Islet precursor cell (in vitro differentiated cells): ENCODE measurements at places on chromosomes 5 and 9.

DNA sequence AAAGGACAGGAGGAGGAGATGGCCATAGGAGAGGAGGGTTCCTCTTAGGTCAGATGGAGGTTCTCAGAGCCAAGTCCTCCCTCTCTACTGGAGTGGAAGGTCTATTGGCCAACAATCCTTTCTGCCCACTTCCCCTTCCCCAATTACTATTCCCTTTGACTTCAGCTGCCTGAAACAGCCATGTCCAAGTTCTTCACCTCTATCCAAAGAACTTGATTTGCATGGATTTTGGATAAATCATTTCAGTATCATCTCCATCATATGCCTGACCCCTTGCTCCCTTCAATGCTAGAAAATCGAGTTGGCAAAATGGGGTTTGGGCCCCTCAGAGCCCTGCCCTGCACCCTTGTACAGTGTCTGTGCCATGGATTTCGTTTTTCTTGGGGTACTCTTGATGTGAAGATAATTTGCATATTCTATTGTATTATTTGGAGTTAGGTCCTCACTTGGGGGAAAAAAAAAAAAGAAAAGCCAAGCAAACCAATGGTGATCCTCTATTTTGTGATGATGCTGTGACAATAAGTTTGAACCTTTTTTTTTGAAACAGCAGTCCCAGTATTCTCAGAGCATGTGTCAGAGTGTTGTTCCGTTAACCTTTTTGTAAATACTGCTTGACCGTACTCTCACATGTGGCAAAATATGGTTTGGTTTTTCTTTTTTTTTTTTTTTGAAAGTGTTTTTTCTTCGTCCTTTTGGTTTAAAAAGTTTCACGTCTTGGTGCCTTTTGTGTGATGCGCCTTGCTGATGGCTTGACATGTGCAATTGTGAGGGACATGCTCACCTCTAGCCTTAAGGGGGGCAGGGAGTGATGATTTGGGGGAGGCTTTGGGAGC lies 3.1 kb downstream of the EGR1 start:
- peak; percentile 42 for DNase-seq

- no peak for DNase-seq
Measured at GRCh38 chr9:120937596-120937995, 11.0 kb upstream of the TRAF1 start.

GRCh38 chr5:148922606-148923005 lies 96.2 kb downstream of the ADRB2 start:
- no peak for DNase-seq

GRCh38 chr5:17910318-17910717 lies 276.1 kb downstream of the TAF11L14 start:
- DNase-seq, result no peak

DNA sequence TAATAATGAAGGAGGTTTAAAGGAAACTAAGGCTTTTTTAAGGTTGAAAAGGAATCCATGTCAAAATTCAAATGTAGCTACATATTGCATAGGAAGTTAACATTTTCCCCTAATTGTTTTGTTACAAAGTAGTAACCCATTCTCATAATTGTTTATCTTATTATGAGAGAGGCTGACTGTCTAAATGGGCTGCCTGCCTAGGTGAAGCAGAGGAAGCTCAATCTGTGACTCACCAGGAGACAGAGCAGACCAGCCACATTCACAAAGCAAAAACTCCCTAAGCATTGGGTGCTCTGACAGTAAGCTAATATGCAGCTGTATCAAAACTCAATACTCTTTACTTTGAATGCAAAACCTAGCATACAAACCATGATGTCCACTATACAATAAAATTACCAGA lies 208.5 kb downstream of the ROR2 start:
- DNase-seq, result no peak

GRCh38 chr9:37994639-37995347 lies 74.2 kb downstream of the SHB start:
- no peak for DNase-seq

GRCh38 chr5:143239882-143240518 lies 163.5 kb downstream of the NR3C1 start:
- DNase-seq, result peak; percentile 42

- DNase-seq, result no peak
Measured at GRCh38 chr9:102106439-102106838, 368.0 kb upstream of the GRIN3A start.

DNA sequence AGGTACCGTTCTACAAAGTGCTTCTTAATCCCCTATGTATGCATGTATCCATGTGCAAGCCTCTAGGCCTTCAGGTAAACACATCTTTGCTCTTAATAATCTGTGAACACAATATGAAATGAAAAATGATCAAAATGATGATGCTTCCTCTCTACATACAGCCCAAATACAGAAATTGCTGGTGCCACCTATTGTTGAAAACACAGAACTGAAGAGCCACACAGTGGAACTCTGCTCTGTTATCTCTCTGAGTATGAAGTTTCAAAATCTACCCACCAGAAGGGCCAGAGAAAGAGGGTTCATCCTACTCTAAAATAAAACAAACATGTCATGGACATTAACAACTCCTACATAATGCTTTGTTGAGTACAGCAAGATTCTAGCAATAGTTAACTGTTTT lies 71.3 kb downstream of the GLIS3 start:
- DNase-seq, result no peak

DNA sequence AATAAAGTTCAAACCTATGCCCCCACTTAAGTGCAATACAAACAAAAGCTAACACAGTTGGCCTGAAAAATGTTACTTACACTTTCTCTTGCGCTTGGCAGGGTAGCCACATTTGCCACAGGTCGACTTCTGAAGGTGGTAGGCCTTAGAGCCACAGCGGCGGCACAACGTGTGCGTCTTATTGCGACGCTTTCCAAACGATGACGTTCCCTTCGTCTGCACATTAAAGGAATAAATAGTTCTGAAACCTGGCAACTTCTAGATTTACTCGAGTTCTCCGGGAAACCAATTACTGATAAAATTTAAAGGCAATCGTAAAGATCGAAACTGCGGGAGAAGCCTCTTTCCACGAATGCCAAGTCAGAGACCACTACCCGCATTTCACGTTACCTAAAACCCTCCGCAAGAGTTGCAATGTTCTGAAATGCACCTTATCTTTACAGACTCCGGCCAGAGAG lies 602 bp downstream of the RPL37 start:
- DNase-seq, result no peak

DNA sequence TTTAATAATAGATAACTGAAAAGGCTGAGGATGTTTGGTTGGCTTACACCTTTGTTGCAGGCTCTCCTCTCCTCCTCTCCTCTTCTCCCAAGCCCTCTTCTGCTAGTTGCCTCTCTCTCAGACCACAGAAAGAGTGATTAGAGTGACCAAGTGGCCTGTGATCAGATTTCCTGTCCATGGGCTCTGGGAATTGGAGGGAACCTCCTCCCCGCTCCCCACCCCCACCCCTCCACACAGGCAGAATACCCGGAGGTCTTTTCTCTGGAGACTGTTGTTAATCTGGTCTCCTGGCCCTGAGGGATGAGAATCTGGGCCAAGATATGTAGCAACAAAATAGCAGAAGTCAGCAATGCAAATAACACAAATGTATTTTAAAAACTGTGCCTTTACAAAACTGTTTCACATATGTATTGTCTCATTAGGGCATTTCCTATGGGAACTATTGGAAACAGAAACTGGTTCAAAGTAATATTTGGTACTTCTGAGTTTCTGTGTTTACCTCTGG lies 361.3 kb downstream of the NR2F1-AS1 start:
- peak; percentile 63 for DNase-seq

- no peak for DNase-seq
Measured at GRCh38 chr5:93359296-93359959, 221.6 kb downstream of the NR2F1-AS1 start.

GRCh38 chr9:119337573-119337972 lies 31.7 kb downstream of the BRINP1 start:
- DNase-seq, result no peak

DNA sequence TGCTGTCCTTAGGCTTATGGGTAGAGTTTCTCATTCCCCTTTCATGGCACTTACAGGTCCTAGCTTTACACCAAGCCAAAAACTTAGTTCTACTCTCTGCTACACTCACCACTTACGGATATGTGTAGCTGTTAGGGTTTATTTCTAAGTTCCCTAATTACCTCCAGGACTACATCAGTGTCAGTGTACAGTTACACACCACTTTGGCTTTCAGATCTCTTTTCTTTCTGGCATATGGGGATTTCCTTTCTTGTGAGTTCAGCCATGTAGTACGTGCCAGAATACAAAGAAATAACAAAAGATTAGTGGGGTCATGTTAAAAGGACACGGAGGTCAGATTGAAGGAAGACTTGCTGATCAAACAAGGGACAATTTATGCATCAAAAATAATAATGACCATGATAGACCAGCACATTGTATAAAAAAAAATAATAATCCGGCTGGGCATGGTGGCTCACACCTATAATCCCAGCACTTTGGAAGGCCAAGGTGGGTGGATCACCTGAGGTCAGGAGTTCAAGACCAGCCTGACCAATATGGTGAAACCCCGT lies 41.8 kb downstream of the LYRM7 start:
- DNase-seq, result no peak

GRCh38 chr5:56412601-56413379 lies 179.7 kb upstream of the ANKRD55 start:
- DNase-seq, result no peak

- no peak for DNase-seq
Measured at GRCh38 chr9:2919347-2919746, 75.5 kb upstream of the PUM3 start.

- DNase-seq, result peak; percentile 39
Measured at GRCh38 chr5:135587721-135588663, 9.2 kb upstream of the CXCL14 start.

DNA sequence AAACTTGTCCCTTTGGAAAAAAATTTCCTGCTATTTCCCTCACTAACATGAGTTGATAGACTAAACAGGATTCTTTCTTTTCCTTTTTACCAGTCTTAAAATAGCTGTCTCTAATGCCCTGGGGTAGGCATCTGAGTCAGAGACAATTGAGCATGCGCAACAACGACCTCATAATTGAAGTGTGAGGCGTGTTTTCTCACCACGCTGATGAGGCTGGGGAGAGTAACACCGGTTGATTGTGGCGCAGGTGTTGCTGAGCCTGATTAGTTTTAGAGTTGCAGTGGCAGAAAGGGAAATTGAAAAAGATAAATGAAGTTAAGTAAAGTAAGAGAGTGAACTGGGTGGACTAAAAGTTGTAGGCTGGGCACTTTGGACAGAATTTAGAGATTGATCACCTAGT lies 213.7 kb downstream of the TLR4 start:
- peak; percentile 66 for DNase-seq

- DNase-seq, result no peak
Measured at GRCh38 chr5:1853531-1853930, 29.2 kb downstream of the IRX4 start.

- DNase-seq, result no peak
Measured at GRCh38 chr9:126859111-126859510, 1.3 kb upstream of the ZBTB34 start.

- DNase-seq, result peak; percentile 72
Measured at GRCh38 chr5:168159425-168159824, 132.0 kb upstream of the WWC1 start.

DNA sequence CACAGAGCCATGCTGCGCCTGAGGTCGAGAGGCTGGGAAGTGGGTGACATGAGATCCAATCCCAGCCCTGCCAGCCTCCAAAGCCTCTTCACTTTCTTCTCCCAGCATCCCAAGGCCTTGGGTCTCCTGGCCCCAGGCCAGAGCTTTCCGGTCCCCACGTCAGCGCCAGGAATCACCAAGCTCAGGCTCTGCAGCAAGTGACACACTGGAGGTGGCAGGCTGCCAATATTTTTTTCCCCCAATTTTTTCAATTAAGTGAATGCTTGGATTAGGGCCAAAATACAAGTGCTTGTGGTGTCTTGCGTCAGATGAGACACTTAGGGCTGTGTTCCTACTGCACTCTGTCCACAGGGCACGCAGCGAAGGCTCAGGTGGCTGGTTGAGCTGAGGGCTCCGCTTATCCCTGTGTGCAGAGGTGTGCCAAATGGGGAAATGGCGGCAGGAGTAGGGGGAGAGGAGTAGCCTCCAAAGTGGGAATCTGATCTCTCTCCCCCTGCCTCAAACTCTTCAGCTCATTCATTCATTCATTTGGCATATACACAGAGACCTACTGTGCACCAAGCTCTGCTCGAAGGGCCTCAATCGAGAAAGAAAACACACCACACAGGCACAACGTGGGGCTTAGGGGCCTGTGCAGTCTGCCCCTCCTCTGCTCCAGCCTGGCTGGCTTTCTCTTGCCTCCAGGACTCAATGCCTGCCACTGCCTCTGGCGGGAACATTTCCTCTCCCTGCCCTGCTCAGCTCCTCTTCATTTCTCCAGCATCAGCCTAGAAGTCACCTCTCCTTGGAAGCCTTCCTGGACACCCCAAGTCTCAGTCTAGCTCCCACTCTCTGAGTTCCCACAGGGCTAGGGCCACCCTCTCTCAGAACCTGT lies 16.6 kb downstream of the SH3PXD2B start:
- no peak for DNase-seq

DNA sequence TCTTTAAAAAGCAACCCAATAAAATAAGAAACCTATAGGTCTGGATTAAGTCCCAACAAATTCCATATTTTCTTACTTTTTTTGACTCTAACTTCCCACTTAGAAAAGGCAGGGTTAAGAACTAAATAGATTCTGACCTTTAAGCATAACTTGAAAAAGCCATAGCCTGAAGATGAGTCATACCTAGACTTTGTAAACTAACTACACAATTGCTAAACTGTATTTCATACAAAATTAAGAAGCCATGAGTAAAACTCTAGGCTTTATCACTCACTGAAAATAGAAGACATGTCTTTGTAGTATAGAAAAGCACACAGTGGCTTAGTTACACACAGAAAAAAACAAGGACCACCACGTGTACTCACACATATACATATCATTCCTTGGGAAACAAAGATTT lies 51.5 kb downstream of the MLLT3 start:
- DNase-seq, result no peak

GRCh38 chr5:75052192-75053053 lies at the start of gene GCNT4:
Gene GCNT4, minus strand, starts transcription at chr5:75052558. Its CDS starts 22,521 bp downstream, at chr5:75030037.
- DNase-seq, result peak; percentile 72

- DNase-seq, result no peak
Measured at GRCh38 chr5:176364765-176365350, 429 bp upstream of the ARL10 start.

GRCh38 chr9:14750821-14751220 lies 28.3 kb upstream of the CER1 start:
- no peak for DNase-seq

DNA sequence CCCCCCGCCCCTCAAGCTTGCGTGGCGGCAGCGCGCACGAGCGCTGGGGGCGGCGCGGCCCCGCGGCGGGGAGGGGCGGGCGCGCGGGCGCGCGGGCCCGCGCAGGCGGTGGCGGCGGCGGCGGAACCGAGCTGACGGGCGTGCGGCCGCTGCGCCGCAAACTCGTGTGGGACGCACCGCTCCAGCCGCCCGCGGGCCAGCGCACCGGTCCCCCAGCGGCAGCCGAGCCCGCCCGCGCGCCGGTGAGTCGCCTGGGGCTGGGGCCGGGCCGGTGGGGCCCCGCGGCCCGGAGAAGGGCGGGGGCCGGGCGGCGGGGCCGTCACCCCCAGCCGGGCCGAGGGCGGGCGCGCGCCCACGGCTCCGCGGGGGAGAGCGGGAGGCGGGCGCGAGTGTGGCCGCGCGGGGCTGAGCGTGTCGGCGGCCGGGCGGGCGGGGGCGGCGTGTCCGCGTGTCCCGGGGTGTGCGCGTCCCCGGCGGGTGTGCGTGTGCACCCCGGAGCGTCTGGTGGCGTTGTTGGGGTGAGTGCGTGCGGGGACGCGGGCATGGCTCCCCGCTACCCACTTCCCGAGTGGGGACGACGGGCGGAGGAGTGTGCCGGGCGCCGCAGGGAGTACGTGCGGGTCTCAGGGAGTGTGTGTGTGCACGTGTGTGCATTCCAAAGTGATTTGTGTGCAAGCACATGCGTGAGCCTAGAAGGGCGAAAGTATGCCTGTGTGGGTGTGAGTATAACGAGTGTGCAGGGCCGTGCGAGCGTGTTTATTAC lies at the start of gene NEK6:
Gene NEK6, plus strand, starts transcription at position 106 of the 763 bp plus-strand sequence. CDS start 44,016 bp downstream, outside the sequence.
- no peak for DNase-seq

- DNase-seq, result no peak
Measured at GRCh38 chr5:40557501-40557900, 122.2 kb upstream of the PTGER4 start.
